Caco-2 (cell line): ENCODE measurements at places on chromosomes 11 and 22. TPM values are rescaled to one million over a fixed set of nuclear protein-coding genes. Genes with fewer than 3 reads are reported as not detected.

Gene MRGPRF
- 0.14 TPM in 1 of 2 replicates, not detected in the other for total RNA-seq

Gene GUCY1A2
- not detected in 2 replicates for total RNA-seq

Gene MMP13
- not detected in 2 replicates for total RNA-seq

Gene PLA2G3
- total RNA-seq: not detected in 2 replicates

Gene MFRP
- total RNA-seq: not detected in 2 replicates

Gene PDHX
- 78.5 and 85.4 TPM in 2 replicates for total RNA-seq

Gene ISX
- total RNA-seq: 4.7 and 5.6 TPM in 2 replicates

Gene SHANK2
- total RNA-seq: 175 and 177 TPM in 2 replicates

Gene GPHA2
- not detected in 2 replicates for total RNA-seq

Gene DEPDC7
- 17.0 and 17.2 TPM in 2 replicates for total RNA-seq

Gene NELL1
- not detected in 2 replicates for total RNA-seq

Gene DDI1
- total RNA-seq: not detected in 2 replicates

Gene CENATAC
- 185 and 194 TPM in 2 replicates for total RNA-seq

Gene SLC17A6
- not detected in 2 replicates for total RNA-seq

Gene MCHR1
- total RNA-seq: not detected in 2 replicates

Gene TBX10
- total RNA-seq: not detected in 2 replicates

Gene RHOD
- total RNA-seq: 14.2 and 17.1 TPM in 2 replicates

Gene SSTR3
- total RNA-seq: not detected in 2 replicates

Gene SEPTIN3
- 2.2 TPM in 2 replicates for total RNA-seq

Gene TAGLN
- total RNA-seq: 303 and 588 TPM in 2 replicates

Gene SCUBE2
- total RNA-seq: 3.1 and 3.2 TPM in 2 replicates

Gene SLN
- total RNA-seq: not detected in 2 replicates

Gene TRIM6
- 0.43 and 0.53 TPM in 2 replicates for total RNA-seq

Gene SLC1A2
- 1.4 and 2.0 TPM in 2 replicates for total RNA-seq

Gene SLC25A45
- 8.1 and 8.5 TPM in 2 replicates for total RNA-seq

Gene RRP8
- 20.0 and 21.0 TPM in 2 replicates for total RNA-seq

Gene ANO3
- total RNA-seq: not detected in 2 replicates

Gene MS4A4A
- not detected in 2 replicates for total RNA-seq

Gene TREH
- not detected in 2 replicates for total RNA-seq

Gene CHRM1
- total RNA-seq: not detected in 2 replicates

Gene LDHAL6A
- 0.51 and 0.59 TPM in 2 replicates for total RNA-seq

Gene TRIM48
- total RNA-seq: not detected in 2 replicates

Gene USP2
- 13.9 and 14.4 TPM in 2 replicates for total RNA-seq

Gene DDB1
- total RNA-seq: 284 and 303 TPM in 2 replicates

Gene H19
- 1.5 TPM in 2 replicates for total RNA-seq

Gene CCDC89
- 2.0 and 2.6 TPM in 2 replicates for total RNA-seq

Gene RIBC2
- total RNA-seq: 11.5 and 14.1 TPM in 2 replicates

Gene IGSF22
- total RNA-seq: not detected in 2 replicates

Gene ZNF70
- total RNA-seq: 5.4 and 5.8 TPM in 2 replicates

Gene MYRF
- 165 and 169 TPM in 2 replicates for total RNA-seq

Gene RASL10A
- total RNA-seq: 1.1 and 1.8 TPM in 2 replicates

Gene ARHGEF17
- total RNA-seq: 77.9 and 78.1 TPM in 2 replicates

Gene OLFML1
- 1.8 and 3.9 TPM in 2 replicates for total RNA-seq

Gene NAALAD2
- total RNA-seq: 139 and 142 TPM in 2 replicates

Gene CARD18
- total RNA-seq: not detected in 2 replicates

Gene C22orf42
- total RNA-seq: not detected in 2 replicates

Gene UPK3A
- total RNA-seq: 1.9 and 2.0 TPM in 2 replicates

Gene FBXO7
- total RNA-seq: 82.7 and 85.1 TPM in 2 replicates

Gene OR51B4
- total RNA-seq: not detected in 2 replicates
